ENCODE measurements at places on chromosomes 1 and 21.

GRCh38 chr1:219126377-219126776 is 47.3 kb upstream of the LYPLAL1 start:
- DNase-seq = no peak

DNA sequence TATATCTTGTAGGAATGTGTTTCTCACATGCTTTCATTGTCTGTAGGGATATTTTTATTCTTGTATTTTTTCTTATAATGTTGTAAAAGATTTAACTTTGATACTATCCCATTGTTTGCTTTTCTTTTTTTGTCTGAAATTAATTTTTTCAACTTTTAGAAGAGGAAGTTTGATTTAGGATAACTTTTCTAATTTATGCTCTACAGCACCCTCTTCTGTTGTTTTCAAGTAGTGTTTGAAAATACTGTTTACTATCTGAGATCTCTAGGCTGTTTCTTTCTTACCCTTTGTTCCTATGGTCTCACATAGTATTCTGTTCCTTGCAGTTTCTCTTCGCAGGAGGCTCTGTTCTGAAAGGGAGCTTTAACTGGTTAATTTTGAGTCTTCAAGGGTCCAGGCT is 21.9 kb downstream of the ABCD3 start:
- DNase-seq = no peak

GRCh38 chr1:93845538-93846205 is 33.3 kb downstream of the DNTTIP2 start:
- DNase-seq = no peak

DNA sequence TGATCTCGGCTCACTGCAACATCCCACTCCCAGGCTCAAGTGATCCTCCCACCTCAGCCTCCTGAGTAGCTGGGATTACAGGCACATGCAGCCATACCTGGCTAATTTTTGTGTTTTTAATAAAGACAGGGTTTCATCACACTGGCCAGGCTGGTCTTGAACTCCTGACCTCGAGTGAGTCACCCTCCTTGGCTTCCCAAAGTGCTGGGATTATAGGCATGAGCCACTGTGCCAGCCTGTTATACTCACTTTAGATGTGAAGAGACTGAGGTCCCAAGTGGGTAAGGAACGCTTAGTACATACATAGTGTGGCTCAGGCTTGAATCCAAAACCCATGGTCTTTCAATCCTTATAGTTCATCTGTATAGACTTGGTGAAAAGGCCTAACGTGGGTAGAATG is 63.7 kb upstream of the EPS8L3 start:
- no peak for DNase-seq

DNA sequence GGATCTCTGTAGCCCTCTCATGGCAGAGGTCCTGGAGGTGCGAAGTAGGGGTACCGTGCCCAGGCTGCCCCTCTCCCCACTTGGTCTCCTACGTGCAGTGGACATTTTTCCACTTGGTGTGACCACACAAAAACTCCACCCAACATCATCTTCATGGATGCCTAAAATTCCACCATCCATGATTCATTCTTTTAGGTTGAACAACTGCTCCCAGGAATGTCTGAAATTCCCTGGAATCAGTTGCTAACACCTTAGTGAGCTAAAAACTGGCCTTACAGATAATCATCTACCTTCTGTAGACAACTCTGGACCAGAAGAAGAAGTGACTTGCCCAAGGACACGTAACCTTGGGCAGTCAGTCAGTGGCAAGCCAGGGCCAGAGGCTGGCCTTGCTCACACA is 32.1 kb upstream of the CLIC4 start:
- DNase-seq = no peak
